ENCODE measurements at places on chromosomes 4 and X.

DNA sequence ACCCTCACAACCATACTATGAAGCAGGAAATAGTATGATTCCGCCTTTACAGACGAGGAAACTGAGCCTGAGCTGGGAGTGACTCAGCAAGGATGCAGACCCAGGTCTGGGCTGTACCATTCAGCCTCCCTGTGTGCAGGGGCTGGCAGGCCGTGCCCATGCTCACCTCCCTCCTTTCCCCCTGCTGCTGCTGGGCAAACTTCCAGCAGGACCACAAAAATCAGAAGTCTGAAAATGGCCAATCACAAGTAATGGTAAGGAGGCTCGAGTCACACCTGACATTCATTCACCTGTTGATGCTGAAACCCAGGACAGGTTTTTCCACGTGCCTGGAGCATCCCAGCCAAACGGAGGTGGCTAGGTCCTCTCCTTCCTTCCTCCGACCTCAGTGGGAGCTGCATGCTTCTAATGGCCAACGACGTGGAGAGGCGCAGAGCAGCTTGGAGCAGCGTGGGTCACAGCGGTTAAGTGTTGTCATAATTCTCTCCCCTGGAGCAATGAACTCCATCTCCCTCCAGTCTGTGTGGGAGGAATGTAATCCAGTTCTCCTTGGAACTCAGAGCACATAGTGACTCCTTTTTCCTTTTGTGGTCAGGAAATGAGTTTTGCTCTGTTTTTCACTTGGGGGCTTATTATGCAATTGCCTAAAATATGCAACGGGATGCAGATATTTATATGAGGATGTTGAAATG, 371.7 kb downstream of the BCOR start:
- no peak for DNase-seq

- DNase-seq = no peak
These were observed 8.3 kb upstream of the SASH3 start for GRCh38 chrX:129771266-129771995.

- peak; percentile 89 for DNase-seq
These were observed at the start of gene BMP2K for GRCh38 chr4:78776079-78776728. Gene BMP2K (plus strand): TSS chr4:78776350. CDS start chr4:78776544, 194 bp downstream.

DNA sequence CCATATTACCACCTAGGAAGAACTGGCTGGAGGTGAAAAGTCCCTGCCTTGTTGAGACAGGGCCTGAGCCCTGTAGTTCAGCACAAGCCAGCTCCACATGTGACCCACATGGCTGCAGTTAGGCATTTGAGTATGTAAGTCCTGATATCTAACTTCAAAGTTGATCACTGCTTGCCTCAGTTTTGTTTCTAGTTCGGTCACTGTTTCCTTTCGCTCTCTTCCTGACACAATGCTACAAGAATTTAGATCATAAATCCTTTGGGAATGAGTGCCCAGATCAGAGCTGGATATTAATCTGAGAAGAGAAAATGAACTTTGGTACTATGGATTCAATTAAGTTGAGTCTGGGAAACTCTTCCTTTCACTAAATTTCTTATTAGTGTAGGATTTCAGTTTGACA, 48.4 kb downstream of the AKAP4 start:
- no peak for DNase-seq

DNA sequence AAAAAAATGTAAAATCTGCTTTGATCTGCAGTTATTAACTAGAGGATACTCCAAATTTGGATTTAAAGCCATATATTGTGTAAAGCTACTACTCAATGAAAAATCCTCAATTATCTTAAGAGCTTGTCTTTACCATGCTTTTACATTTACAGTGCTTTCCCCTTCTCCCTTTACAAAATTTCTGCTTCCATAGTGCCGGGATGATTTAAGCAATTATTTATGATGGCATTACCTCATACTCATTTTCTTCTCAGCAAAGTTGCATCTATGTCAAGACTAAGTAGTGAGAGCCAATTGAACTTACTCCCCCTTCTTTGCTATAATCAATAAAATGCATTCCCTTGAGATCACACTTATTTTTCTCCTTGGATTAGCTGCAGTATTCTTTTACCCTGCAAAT, 505.4 kb upstream of the AGA start:
- no peak for DNase-seq

DNA sequence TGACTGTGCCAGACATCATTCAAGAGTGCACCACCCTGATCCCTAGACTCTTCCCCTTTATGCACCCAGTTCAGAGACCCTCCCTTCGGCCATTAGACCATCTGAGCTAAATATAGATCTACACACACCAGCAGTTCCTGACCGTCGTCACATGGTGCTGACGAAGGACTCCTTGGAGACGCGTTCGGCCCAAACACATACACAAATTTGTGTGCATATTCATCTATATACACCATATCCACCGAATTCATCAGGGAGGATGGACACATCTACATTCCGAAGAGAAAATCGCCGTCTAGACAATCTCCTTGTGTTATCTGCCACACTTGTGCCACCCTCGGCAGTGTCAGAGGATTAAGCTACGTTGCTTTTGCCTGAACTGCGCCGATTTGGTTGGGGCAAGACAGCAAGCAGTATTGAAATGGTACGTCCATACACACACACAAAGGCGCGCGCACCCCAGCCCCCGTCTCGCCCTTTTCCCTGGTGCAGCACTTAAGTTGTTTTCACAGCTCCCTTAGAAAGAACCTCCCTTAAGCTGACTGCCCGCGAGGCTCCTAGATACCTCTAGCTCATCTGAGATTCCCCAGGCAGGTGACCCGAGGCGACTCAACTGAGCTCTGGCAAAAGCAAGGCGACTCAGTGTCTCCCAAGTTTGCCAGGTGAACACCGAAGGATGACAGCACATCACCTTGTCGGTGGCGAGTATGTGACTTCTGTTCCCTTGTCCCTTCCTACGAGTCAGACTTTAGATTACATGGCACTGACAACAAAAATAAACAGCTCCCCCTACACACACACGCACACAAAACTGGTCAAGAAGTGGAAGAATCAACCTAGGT, 1.0 kb downstream of the RASGEF1B start:
- peak; percentile 50 for DNase-seq

DNA sequence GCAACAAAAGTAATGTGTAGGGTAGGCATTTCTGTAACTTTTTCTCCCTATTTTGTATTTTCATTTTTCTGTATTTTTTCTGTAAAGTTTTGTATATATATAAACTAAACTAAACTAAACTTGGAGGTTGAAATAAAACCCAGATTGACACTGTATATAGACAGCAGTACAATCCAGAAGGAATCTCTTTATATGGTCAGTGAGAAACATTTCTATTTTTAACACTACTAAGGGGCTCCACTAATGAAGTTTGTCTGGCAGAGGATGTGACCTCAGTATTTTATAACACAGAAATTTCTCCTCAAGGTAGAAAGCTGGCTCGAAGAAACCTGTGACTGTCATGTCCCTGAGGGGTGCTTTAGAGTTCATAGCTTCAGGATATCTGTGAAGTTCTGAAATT, 959.2 kb downstream of the ADGRL3 start:
- DNase-seq = no peak

GRCh38 chr4:4423706-4424498, 37.0 kb downstream of the NSG1 start:
- peak; percentile 47 for DNase-seq

GRCh38 chrX:10537308-10537707, 83.1 kb downstream of the MID1 start:
- no peak for DNase-seq

DNA sequence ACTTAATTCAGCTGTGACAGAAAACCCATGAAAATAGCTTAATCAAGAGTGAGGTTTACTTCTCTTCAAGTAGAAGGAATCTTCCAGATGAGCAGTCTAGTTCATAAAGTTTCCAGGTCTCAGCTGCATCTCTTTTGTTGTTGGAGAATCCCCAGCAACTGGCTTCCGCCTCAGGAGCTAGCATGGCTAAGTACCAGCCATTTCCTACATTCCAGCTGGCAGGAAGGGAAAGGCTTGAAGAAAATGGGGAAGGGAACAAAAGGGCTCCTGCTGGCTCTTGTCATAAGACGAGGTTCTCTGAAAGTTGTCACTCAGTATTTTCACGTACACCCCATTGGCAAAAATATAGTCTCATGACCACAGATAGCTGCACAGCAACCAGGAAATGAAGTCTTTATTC, 27.3 kb upstream of the TRIM2 start:
- DNase-seq = peak; percentile 52

GRCh38 chrX:12360383-12360782, 222.1 kb downstream of the FRMPD4 start:
- DNase-seq = no peak

DNA sequence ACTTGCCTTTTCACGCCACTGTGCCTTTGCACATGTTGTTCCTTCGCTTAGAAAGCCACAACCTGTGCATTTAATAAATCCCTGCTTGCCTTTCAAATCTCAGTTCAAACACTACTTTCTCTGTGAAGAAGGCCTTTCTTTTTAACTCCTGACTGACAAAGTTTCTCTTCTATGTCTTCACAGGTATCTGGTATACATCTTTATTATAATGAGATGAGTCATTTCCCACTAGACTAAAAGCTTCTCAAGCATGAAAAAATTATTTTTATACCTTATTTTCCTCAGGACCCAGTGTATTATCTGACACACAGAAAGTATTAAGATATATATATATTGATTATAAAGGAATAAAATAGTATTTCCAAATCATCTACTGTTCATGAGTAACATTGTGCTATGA, 189.9 kb downstream of the TBCK start:
- DNase-seq = no peak

GRCh38 chr4:58734030-58734674, 1624.0 kb upstream of the IGFBP7 start:
- DNase-seq = no peak

DNA sequence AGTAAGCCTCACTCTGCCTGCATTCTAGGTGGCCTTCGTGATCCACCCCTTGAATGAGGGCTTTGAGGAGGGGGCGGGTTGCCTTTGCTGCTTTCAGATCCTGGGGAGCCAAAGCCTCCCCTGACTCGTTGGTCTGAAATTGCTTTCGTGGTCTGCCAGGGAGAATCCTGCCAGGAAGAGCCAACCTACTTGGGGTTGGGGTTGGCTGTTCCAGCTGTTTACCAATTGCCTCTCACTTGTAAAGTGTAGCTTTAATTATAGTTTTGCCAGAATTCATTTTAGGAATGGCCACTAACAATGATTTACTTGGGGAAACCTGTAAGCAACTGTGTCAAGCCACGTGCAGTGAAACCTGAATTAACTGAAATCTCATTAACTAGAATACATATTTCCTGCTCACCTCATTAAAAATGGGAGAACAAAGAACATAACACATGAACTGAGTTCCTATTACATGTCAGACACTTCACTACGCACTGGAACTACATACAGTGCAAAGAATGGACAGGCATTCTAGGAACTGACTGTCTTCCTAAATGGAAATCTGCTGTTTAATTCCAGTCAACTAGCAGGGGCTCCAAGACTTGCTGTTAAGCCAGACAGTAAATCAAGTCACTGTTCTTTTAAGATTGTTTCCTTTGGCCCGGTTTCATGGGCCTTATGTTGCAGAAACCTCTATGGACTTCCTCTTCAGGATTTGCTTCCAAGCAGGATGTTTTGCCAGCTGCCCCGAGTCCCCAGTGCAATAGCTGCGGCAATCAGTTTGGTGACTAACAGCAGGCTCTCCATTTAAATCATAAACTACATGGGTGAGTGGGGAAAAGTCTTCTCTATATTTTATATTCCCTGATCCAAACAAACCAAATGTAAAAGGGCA, 16.4 kb upstream of the NKRF start:
- no peak for DNase-seq

DNA sequence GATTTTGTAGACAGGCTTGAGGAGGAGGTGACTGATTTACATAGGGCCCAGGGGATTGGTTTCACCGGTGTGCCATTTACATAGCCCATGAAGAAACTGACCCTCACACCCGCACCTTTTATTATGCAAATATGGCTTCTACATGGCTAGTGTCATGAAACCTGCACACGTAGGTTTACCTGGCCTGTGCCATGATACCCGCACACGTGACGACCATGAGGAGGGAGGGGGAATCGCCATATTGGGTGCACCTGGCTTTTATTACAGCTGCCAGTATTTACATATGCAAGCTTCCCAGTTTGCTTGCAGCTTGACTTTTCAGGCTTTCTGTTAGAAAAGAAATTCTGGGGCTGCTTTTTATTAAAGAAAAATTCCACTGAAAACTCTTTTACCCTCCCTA, 359.7 kb downstream of the ADAM29 start:
- DNase-seq = peak; percentile 68

GRCh38 chr4:148059617-148060180, 327.8 kb downstream of the ARHGAP10 start:
- DNase-seq = no peak

DNA sequence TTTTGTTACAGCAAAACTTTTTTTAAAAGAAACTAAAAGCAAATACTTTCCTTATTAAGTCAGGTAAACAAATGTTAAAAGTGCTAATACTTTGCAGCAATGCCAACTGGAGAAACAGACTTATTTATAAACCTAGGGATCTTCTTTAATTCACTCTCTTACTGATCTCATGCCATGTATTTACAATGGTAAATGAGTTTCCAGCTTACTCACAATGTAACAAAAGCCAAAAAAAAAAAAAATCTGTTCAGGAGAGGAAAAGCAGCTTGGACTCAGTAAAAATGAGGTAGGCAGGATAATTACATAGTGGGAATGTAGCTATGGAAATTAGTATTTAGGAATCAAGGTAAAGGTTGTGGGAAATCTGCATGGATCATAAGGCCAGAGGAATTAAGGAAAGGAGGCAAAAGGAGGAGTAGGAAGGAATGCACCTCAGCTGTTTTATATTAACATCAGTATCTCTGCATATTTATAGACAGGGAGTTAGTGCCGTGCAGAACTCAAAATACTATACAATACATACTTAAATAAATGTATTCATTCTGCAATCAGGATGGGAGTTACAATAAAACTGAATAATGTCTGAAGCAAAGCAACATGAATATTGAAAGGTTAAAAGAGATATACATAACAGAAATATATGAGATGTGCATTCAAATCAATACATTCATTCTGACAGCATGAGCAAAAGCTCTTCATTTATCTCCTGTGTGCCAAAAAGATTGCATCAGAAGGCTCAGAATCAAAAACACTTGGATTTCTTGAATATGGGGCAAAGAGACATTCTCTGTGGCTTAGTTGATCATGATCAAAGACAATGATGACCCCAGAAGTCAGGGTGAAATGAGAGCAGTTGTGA, 57.9 kb upstream of the ETNPPL start:
- DNase-seq = no peak

DNA sequence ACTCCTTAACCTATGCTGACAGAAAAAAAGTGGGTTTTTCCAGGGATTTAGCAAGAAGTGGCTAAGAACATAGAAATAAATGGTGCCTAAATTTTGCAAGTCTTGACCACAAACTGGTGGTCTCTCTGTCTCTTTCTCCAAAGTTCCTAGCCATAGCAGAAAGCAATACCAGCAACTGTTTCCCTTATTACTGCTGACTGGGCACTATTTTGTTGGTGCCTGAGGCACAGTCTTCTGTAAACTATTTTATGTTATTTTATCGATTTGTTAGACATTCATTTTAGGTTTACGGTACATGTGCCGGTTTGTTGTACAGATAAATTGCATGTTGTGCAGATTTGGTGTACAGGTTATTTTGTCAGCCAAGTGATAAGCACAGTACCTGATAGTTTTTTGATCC, 234.6 kb upstream of the TECRL start:
- no peak for DNase-seq

DNA sequence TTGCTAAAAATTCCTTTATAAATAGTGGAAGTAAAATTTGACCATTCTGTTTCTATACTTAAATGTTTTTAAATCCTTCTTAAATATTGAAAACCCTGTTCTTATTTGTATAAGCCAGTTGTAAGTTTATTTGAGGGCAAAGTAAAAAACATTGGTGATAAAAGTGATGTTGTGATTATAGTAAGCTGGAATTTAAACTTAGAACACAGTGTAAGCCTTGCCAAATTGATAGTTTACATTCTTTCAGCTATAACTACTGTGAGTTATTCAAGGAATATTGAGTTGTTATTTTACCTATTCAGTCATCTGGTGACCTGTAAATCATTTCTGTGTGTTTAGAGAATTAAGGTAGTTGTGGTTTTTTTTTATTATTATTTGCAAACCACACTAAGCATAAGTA, 9.6 kb downstream of the YY2 start:
- DNase-seq = no peak
